Stimulated activated CD4-positive, alpha-beta T cell treated with anti-CD3 and anti-CD28 coated beads, Interleukin-15, amount 100 ng/mL, for 24 hours (primary cell): ENCODE measurements at places on chromosomes 16 and 17.

GRCh38 chr17:4038076-4038475 lies 73.8 kb upstream of the ATP2A3 start:
- no peak for DNase-seq

DNA sequence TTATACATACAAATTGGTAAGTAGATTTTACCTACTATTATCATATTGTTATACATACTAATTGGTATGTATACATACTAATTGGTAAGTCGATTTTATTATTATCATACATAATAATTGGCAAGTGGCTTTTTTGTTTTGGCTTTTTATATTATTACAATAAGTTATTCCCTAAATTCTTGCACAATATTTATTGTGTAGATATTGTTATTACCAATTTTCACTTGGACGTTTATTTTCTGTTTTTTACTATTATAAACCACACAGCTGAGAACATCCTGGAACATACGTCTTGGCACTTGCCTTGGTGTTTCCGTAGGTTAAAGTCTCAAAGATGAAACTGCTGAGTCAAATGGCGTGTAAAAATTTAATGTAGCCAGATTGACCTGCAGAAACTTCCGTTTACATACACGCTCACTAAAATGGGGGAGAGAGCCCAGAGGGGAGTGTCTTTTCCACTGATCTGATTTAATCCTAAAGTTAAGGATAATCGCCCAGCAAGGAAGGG lies 18.9 kb downstream of the GNGT2 start:
- no peak for DNase-seq

- DNase-seq: no peak
Observed at GRCh38 chr17:72624652-72625051, 467.8 kb downstream of the SLC39A11 start.

- no peak for DNase-seq
Observed at GRCh38 chr16:16924613-16925012, 545.7 kb downstream of the NPIPA7 start.

GRCh38 chr16:66204756-66205155 lies 161.7 kb upstream of the CDH5 start:
- no peak for DNase-seq

DNA sequence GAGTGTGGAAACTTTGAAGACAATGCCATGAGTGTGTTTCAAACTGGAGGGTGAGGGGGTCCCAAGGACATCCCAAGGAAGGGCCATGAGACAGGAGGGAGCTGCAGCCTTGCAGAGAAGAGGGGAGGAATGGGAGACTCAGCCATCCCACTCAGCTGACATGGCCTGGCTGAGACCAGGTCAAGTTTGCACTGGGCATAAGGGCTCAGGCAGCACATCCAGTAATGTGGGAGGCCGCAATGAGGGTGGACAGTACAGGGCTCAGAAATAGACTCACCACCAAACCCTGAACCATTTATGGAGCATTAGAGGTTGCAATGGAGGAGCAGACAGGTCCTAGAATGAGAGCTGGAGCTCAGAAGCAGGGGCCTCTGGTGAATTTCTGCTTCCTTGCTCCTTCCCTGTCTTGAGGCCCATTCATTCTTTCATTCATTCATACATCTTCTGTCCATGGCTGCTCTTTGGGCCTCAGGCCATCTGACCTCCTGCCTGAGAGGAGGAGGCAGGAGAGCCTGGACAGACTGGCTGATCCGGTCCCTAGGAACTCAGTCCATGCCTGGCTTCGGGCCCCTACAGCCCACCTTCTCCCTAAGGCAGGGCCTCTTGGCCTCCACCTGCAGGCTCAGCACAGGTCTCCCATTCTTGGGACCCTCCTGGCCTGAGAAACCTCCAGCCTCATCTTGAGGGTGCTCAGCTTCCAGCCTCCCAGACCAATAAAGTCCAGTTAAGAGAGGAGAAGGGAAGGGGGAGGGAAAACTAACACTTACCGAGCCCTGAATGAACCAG lies 70.5 kb upstream of the CDH5 start:
- no peak for DNase-seq

GRCh38 chr16:58128181-58128631 lies 975 bp downstream of the CFAP20 start:
- no peak for DNase-seq

GRCh38 chr16:57194512-57194911 lies 8.4 kb downstream of the RSPRY1 start:
- no peak for DNase-seq

- DNase-seq: no peak
Observed at GRCh38 chr16:2470234-2470601, 879 bp upstream of the NTN3 start.

DNA sequence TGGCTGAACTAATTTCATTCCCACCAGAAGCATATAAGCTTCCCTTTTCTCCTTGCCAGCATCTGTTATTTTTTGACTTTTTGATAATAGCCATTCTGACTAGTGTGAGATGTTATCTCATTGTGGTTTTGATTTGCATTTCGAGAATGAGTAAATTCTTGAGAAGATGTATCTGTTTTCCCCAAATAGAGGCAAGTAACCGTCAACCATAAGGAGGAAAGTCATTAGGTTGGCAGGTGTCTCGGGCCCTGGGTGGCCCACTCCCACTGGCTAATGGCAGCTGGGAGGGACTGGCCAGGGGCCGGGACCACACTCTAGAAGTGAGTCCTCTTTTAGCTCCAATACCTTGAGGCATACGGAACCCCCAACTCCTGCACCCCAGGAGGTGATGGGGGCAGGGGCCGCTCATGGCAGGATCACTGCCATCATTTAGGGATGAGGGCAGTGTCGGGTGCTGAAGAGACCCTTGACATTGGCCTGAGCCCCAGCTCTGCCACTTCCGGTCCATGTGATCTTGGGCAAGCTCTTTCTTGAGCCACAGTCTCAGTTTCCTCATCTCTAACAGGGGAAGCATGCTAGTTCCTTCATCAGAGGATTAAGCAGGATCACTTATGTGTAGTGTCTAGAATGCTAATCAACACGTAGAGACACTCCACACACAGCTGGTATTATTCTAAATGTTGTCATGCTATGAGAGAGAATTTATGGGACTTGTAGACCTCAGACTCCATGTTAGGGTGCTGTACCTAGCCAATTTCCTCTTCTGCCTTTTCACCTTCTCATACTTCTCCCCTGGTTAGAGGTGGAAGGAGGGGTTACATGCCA lies 44.3 kb downstream of the RGS9 start:
- DNase-seq: peak; percentile 68
